ENCODE measurements at places on chromosomes 5 and 9.

GRCh38 chr5:7869474-7870136, 657 bp downstream of the MTRR start:
- no peak for DNase-seq

DNA sequence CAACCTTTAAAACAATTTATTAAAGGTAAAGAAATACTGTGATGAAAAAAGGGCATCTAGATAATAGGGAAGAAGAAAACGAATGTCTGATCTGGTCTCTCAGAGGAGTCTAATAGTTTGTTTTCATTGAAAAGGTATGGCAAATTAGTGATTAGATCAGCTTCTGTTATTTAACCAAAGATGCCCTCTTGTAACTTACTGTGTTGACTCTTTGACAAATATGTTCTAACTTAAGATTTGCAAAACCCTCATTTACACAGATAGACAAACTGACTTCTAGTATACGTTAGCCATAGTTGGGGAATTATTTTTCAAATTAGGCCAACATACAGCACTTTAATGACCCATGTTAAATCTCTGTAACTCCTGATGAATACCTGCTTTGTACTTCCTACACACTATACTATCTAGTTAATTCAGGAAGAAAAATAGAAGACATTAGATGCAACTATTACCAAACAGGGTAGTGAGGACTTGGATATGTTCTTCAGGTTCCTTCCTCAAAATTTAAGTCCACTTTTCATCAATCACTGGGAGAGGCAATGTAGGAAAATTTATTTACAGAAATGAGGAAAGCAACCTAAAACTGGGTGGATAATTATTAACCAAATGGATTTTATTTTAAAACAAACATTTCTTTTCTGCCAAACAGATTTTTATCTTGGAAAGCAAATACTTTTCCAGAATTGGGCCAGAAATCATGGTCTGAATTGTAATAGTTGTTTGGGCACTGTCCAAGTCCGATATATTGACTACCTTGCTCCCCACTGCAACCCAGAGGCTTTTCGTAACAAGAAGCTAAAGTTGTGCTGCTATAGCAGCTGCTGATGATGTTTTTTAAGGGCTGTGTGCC, 66.4 kb upstream of the PPP2R2B start:
- DNase-seq: no peak

DNA sequence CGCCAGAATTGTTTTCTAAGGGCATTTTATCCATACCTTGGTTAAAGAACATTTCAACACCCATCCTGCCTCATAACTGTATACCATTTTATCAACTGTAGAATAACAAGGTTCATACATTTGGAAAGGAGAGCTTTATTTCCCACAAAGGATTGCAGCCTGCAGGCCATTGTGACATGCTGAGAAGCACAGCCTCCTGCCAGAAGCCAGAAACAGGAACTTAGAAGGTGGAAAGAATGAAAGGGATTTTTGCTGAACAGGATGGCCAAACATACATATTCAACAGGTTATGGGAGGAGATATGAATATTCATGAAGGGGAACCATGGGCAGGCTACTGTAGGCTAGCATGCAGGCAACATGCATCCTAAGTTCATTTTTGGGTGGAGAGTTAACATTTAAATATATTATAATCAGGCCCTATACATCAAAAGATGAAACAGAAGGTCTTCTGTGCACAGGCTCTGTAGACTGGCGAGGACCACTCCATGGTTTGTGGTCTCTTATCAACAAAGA, 59.9 kb upstream of the DIRAS2 start:
- DNase-seq: no peak

GRCh38 chr5:14109041-14109747, 33.9 kb upstream of the TRIO start:
- no peak for DNase-seq

DNA sequence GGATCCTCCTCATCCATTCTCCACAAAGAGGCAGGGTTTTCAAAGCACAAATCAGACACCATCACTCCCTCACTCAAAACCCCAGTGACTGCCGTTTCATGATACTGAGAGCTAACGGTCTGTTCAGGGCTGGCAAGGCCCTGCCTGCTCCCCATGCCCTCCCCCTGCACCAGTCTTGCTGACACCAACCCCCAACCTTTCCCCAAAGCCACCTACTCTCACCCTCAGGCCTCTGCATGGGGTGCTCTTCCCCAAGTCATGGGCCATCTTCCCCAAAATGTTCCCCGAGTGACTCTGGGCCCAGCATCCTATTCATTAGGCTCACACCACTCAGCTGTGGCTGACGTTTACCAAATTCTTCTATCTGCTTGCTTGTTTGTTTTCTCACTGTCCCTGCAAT, 21.7 kb upstream of the OLFM1 start:
- no peak for DNase-seq

- DNase-seq: no peak
Measured at GRCh38 chr9:87622923-87623322, 103.0 kb upstream of the CTSL start.

GRCh38 chr5:141877356-141878185, 639 bp downstream of the PCDH1 start:
- no peak for DNase-seq

DNA sequence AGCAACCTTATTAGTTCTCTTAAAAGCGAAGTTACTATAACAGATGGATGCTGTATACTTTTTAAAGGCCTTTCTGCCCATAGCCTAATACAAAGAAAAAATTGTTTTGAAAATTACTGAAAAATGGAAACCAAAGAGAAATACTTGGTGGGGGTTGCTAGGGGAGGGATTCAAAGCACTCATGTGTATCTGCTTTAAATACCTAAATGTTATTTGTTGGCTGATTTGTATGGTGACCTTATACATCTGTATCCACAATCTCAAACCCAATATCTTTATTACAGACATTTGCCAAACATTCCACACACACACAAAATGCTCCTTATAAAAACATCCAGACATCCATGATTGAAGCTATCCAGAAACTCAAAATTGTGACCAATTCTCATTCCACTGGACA, 172.0 kb downstream of the ADAMTS12 start:
- DNase-seq: no peak

- no peak for DNase-seq
Measured at GRCh38 chr9:135877791-135878527, 29.4 kb downstream of the CAMSAP1 start.

- peak; percentile 4 for DNase-seq
Measured at GRCh38 chr5:157778121-157778805, 34.8 kb downstream of the LSM11 start.

- DNase-seq: no peak
Measured at GRCh38 chr9:121826711-121827110, 175.3 kb downstream of the DAB2IP start.
